ENCODE measurements at places on chromosomes 3 and 15.

DNA sequence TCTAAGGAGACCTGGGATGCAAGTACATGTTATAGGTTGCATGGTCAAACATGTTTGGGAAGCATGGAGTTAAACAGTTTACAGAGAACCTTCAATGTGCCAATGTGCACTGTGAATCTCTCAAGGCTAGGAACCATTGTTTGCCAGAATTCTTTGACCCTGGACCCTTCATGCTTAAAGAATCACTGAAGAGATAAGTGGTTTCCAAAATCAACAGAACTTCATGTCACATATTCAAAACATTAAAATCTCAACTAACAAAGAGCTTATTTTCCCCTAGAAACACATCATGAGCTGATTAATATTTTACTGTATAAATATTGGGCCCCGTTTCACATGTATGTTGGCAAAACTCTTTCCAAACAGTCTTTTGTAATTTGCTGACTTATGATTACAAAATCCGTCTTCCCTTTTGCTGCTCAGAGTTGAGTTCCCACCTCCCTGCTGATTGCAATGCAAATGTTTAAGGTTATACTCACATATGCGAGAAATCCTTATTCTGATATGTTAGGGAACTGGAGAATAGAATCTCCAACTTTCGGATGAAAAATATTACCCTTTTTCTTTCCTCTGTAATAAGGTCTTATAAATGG, 380.2 kb downstream of the DIPK2A start:
- DNase-seq, result no peak

GRCh38 chr15:66842710-66843441, 140.8 kb downstream of the SMAD6 start:
- DNase-seq, result no peak

DNA sequence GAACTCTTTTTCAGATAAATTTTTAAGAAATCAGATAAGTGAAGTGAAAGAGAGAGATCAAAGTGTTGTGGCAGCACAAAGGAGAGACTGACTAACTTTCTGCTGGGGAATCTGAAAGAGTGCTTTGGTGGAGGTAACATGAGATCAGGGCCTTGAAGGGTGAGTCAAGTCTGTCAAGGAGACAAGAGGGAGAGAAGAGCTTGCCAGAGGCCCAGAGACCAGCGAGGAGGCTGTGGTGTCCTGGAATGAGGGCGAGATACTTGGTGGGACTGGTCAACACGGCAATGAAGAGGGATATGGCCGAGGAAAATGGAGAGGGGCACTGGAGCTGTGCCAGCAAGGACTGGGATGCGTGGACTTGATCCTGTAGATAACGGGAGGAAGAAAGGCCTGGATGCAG, 4.6 kb downstream of the TADA3 start:
- no peak for DNase-seq

- DNase-seq, result no peak
Observed at GRCh38 chr3:143536817-143537535, 311.3 kb downstream of the SLC9A9 start.

DNA sequence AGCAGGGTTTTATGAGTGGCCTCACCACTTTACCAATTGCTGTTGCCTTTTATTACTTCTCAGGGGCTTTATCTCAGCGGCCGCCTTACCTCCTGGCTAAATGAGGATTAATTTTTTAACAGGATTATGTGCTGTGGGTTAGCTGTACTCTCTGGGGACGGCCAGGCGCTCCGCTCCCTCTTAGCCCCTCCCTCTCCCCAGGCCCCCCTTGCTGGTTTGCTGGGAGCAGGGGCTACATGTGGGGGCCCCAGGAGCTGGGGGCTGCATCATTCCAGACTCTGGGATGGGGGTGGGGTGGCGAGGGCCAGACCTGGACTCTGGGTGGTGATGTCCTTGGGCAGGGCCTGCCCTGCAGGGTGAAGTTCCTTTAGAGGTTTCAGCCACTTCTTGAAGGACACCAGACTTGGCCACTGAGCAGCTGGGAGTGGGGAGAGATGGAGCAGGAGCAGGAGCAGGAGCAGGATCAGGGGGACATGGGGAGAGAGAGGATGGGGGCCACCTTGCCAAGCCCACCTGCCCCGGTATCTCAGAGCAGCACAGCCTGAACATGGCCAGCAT, 196.1 kb downstream of the GOLGA6L6 start:
- no peak for DNase-seq

DNA sequence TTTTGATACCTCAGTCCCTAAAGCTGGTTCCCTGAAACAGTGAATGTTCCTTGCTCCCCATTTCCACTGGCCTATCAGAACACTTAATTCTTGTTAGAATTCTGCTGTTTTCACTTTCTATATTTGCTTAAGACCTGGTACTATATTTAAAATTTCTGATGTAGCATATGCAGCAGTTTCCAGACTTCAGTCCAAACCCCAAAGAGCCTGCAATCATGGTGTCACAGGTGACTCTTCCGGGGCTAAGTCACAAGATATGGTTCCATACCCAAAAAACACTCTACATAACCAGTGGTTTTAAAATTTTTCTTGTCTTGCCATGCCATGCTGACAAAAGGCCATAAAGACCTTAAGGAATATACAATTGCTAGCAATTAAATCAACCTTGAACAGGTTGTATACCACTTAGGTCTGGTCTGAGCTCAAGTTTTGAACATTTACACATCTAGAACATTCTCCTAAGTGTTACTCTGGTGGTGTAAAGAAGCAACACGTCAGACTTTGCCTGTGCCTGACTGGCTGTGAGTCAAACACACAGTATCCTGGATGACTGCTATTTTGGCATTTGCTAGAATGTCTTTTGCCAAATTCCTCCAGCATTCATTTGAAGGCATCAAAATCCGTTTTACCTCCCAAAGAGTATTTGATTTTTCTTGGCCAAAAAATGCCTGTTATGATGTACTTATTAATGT, 160.0 kb downstream of the FRMD5 start:
- DNase-seq, result no peak

DNA sequence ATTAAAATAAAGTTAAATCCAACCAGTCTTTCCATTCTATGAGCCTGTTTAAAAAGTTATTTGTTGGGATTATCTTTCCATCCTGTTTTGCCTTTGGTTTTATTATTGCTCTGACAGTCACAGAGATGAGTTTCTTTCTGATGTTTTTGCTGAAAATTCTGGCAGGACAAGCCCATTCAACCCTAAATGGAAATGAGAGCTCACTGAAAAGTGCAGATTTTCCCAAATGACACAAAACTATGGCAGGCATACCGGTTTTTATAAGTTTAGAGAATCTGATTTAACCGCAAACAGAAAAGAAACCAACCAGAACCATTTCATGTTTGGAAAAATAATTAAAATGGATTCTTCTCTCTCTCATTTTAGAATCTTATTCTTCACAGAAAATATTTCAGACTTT, 238.1 kb upstream of the SGO1 start:
- no peak for DNase-seq

DNA sequence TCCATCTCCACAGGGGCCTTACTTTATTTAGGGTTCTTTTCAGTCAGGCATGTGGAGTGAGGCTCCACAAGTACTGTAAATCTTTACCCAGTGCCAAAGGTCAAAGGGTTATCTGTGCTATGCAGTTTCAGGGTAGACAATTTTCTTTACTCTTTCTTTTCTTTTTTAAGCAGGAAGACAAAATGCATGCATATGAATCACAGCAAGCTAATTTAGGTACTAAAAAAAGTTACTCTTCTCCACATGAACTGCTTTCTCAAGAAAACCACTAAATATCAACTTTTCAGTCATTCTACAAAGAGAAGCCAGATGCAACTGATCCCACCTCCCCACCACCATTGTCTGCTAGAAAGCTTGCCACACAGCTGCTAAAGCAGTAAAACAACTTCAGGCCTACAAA, 73.3 kb upstream of the PYGO1 start:
- no peak for DNase-seq

DNA sequence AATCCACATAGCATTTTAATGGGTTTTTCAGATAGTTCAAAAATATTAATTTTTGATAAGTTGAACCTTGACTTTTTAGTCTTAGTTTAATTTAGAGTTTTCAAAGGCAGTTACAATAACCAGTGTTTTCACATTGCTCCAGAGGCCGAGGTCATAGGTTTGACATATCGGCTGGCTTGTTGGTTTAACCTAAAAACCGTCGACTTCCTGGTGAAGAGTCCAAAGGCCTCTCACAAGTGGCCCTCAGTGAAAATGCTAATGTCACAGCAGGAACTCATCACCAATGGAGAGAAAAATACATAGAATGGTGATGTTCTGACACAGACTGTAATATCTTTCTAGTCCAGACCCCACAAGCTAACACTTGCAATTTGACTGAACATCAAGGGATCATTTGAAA, 642.3 kb downstream of the PLOD2 start:
- no peak for DNase-seq

- DNase-seq, result no peak
Observed at GRCh38 chr3:15820911-15821310, 23.1 kb upstream of the ANKRD28 start.

DNA sequence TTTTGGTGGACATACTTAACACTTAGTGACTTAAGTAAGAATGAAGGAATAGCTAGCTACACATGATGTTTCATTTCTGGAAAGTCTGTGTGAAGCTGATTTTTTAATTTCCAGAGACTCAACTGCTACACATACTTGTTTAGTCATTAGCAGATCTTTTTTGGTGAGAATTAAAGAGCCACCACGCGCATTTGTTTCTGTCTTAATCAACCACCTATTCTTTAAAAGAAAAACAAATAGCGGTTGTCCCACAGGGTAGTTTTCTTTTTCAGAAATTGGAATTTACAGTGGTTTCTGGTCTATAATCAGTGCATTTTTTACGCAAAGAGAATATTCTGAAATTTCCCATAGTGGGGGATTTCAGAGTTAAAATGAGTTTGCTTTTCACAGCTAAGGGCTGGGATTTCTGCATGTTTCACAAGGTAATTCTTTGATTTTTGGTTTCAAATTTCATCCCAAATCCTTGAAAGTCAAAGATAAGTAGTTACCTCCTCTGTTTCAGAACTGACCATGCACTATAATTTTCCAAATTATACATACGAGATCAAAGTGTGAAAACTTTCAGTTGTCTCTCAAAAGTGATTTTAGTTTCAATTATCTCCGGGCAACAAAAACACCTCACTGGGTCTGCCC, 631.0 kb upstream of the GRM7 start:
- DNase-seq, result no peak

DNA sequence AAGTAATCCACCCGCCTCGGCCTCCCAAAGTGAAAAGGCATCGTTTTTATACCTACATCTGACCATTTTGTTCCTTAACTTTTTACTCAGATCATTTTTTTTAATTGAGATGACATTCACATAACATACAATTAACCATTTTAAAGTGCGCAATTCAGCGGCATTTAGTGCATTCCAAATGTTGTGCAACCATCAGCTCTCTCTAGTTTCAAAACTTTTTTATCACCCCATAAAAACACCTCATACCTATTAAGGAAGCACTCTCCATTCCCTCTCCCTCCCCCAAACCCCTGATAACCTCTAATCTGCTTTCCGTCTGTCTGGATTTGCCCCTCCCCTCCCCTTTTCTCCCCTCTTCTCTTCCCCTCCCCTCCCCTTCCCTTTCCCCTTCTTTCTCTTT, 310.1 kb downstream of the UACA start:
- DNase-seq, result no peak

- DNase-seq, result no peak
Observed at GRCh38 chr3:19645093-19645492, 288.9 kb downstream of the EFHB start.

- DNase-seq, result no peak
Observed at GRCh38 chr3:135238236-135238830, 443.3 kb downstream of the EPHB1 start.

DNA sequence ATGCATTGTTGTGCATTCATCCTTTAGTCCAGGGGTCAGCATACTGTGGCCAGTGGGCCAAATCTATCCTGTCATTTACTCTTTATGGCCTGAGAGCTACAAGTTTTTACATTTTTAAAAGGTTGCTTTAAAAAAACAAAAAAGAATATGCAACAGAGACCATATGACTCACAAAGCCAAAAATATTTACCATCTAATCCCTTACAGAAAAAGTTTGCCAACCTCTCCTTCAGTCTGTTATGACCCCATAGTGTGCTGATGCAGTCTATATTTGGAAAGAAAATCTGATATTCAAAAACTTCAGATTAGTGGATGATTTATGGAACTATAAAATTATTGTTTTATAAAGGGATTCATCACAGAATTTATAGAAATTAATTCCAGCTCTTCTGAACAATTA, 237.5 kb upstream of the IL12A start:
- DNase-seq, result no peak

DNA sequence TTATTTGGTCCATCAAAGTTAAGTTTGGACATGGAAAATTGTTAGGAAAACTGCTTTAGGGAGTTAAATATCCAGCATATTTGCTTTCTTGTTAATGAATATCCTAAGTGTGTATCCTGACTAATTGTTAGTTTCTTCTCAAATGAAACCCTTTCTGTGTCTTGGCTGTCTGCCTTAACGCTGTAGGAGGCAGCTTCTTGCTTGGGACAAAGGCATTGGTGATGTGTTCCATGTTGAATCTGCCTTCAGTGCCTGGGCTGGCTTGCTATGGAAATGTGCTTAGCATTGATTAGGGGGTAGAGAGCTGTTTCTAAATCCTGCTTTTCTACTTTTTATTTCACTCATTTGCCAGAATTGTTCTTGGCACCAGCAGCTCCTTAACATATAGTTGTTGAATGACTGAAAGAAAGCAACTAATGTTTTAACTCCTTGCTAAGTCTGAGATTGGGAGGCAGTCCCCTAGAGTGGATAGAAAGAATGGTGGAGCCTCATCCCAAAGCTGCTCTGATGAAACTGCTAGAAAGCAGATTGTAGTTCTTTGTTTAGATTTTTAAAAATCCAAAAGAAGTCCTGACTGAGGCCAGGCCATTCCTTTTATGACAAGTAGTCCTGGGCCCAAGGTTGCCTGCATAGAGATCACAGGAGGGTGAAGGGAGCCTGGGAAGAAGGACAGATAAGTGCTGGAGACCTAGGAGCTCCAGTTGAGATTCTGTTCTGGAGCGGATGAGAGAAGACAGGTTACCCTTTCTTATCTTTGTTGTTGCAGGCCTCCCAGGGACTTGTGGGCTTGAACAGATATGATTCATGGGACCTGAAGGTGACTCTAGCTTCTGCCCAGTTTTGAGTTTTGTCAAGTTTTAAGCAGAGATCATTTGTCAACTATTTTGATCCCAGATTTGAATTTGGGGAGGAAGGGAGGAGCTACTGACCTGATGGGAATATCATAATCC, 39.3 kb downstream of the OXNAD1 start:
- no peak for DNase-seq

DNA sequence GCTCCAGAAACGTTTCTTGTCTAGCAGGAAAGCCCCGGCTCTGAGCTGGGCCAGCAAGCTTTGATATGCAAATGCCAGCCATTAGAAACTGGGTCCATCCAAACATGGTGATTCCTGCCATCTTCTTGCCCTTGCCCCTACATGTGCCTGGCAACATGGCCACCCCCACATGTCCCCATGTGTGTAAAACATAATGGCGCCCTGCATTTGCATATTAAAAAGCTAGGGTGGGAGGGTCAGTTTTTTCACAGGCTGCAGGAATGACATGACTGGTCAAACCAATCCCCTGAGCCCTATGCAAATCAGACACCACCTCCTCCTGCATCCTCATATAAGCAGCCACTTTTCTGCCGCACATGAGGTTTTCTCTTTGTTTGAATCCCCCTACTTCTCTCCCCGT, 21.2 kb downstream of the GPR156 start:
- no peak for DNase-seq

Measured in stimulated activated CD4-positive, alpha-beta T cell treated with anti-CD3 and anti-CD28 coated beads, Interleukin-1b, Interleukin-23, amount 100 ng/mL, for 24 hours (primary cell).